ENCODE measurements at places on chromosomes 4 and X.

DNA sequence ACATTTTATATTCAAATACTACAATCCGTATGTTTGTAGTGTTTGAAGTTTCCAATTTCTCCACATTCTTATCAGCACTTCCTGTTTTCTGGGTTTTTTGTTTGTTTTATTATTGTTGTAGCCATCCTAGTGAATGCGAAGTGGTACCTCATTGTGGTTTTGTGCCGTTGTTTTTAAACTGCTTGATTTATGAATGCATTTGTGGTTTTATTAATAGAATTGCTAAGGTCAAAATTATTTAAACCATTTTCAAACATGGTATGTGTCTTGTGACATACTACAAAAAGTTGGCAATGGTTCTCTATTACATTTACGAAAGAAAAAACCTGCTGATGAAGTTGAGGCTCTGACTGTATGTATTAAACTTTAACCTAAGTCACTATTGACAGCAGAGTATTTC lies 780.0 kb upstream of the MAGEB2 start:
- DNase-seq = no peak

DNA sequence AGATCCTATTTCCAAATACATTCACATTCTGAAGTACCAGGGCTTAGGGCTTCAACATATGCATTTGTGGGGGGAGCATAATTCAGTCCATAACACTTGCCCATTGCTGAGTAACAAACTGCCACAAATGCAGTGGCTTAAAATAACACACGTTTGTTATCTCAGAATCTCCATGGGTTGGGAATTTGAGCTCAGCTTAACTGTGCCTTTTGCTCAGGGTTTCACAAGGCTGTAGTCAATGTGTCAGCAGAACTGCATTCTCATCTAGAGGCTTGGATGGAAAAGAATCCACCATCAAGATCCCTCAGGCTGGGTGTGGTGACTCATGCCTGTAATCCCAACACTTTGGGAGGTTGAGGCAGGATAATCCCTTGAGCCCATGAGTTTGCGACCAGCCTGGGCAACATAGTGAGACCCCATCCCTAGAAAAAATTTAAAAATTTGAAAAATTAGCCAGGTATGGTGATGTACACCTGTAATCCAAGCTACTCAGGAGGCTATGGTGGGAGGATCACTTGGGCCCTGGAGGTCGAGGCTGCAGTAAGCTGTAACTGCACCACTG lies 25.8 kb upstream of the TBL1X start:
- no peak for DNase-seq

- DNase-seq = no peak
Observed at GRCh38 chr4:41572516-41572915, 34.6 kb downstream of the LIMCH1 start.

DNA sequence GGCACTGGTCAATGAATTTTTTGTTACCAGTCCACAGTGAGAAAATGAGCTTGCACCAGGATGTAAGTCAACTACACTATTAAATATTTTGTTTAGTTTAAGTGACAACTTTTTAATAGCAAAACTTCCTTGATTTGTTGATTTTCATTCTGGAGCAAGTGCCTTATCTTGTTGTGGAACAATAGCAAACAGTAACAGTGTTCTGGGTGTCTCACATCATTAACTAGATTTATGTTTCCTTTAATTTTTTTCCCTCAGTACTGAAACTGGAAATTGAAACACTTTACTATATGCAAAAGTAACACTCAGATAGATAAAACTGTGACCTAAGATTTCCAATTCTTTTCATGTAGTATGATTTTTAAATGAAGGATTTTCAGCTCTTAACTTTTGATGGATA lies 80.1 kb downstream of the GALNT7 start:
- DNase-seq = no peak

GRCh38 chr4:87498446-87498900 lies 30.7 kb downstream of the SPARCL1 start:
- no peak for DNase-seq

DNA sequence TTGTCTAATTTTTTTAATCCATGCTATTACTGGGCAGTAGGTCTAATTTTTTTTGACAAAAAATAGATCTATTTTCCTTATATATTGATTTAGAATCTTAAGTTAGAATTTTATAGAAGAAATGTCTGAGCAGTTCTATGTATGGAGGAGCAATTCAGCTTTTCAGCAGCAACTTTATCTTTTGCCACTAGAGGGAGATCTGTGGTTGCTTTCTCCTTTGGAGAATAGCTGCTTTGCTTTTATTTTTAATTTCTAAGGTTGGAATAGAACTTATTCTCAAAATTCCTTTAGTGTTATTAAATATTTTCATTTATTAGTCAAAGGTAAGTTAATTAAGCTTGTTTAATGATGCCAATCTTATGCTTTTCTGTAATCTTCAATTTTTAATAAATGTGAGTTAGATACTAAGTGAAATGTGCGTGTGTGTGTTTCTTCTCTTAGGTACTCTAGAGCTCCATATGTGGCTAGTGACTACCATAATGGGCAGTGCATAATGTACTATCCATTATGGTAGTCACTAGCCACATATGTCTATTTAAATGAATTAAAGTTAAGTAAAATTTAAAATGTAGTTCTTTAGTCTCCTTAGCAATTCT lies 29.3 kb downstream of the FAM199X start:
- DNase-seq = no peak

DNA sequence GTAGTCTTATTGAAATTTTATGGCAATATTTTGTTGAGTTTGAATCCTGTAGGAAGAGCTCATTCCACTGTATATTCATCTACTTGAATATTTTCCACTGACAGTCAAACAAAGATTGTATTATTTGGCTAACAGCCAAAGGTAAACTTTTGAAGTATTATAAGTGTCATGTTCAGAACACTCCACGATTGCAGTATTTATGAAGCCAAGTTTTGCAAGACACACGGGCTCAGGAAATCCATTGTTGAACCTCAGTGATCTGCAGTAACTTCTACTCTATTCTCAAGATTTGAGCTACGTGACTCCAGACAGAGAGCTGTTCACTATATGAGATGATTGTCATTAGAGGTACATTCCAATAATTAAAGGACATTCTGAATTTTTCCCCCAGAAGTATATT lies 302.7 kb upstream of the ADGRL3 start:
- DNase-seq = no peak

DNA sequence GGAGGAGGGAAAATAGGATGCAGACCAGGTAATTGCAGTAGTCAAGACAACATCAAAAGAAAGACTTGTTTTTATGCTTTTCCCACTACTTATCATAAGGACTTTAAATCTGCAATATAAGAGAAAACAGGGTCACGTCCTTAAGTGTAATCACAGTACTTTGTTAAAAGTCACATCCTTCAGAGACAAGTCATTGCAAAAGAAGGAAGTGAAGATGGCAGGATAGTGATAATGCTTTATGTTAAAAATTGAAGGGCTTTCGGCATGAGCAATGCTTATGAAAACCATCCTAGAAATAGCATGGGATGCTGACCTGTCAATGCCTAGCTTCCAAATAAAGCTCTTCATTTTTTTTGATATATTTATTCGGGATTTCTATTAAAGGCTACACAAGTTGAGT lies 110.2 kb upstream of the TENM3 start:
- no peak for DNase-seq

- no peak for DNase-seq
Observed at GRCh38 chr4:3706565-3707422, 59.4 kb upstream of the ADRA2C start.

Measured in anterior cingulate cortex (tissue), 58 donors.